ENCODE measurements at places on chromosomes 6 and 20.

GRCh38 chr6:156727715-156728385 lies 49.3 kb upstream of the ARID1B start:
- DNase-seq: peak; percentile 38

GRCh38 chr20:21137078-21137477 lies 11.2 kb downstream of the KIZ start:
- DNase-seq: no peak

GRCh38 chr20:10898552-10898951 lies 224.8 kb upstream of the JAG1 start:
- no peak for DNase-seq

DNA sequence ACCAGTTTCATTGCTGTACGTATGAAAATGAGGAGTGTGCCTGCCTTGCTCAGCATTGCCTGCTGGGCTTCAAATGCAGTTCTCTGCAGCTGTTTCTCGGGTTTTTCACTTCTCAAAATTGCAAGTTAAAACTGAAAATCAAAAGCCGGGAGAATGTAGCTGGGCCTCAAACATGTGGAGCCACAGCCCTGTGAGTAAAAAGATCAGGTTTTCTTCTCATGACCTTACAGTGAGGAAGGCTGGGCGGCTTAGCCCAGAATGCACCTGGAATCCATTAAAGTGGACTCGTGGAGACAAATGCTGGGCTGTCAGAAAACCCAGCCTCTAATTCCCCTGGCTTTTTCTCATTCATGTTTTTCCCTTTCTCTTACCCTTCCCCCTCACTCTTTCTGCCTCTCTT lies 34.4 kb downstream of the DSE start:
- DNase-seq: no peak

- no peak for DNase-seq
Measured at GRCh38 chr20:37904845-37905373, 2.0 kb downstream of the VSTM2L start.

DNA sequence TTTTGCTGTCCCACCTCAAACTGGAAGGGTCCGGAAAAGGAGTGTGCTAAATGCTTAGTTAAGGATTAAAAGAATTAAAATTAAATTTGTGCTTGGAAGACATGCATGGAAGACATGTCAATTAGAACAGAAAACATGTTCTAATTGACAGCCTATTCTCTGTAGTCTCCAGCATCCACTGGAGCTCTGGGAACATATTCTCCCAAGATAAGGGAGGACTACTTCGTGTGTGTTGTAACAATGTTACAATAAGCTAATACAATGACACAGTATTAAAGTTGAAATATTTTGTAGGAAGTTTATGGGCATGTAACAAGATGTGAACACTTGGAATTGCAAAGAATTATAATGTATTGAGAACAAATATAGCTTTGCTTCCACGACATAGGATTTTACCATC lies 567.4 kb upstream of the CITED2 start:
- no peak for DNase-seq

GRCh38 chr6:51489133-51489532 lies 598.3 kb downstream of the PKHD1 start:
- DNase-seq: no peak

DNA sequence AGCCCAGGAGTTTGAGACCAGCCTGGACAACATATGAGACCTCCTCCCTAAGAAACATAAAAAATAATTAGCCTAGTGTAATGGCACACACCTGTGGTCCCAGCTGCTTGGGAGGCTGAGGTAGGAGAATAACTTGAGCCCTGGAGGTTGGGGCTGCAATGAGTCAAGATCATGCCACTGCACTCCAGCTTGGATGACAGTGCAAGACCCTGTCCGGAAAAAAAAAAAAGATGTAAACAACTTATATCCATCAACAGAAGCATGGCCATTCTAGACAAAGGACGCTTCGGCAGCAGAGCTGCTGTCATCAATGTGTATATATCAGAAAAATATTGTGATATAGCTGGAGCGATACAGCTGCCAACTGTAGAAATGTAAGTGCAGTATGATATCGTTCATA lies 59.6 kb upstream of the ARID1B start:
- no peak for DNase-seq

- no peak for DNase-seq
Measured at GRCh38 chr6:55916188-55916587, 40.8 kb upstream of the BMP5 start.

Data from NCI-H1417 (cell line).